ENCODE measurements at places on chromosomes 3 and 15.

DNA sequence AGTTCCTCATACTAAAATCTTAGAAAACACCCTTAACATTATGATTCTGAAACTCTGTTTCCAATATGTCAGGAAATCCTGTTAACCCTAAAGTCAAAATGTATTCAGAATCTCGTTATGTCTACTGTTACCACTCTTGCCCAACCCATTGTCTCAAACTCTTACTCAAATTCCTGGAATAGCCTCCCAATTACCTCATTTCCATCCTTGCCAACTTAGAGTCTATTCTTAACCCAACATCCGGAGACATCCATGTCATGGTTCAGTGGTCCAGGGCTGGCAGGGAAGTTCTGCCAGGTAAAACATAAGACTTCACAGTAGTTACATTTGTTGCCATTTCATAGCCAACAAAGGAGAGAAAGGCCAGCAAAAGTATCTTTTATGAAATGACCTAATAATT, 593.9 kb downstream of the PYDC2 start:
- DNase-seq = no peak

DNA sequence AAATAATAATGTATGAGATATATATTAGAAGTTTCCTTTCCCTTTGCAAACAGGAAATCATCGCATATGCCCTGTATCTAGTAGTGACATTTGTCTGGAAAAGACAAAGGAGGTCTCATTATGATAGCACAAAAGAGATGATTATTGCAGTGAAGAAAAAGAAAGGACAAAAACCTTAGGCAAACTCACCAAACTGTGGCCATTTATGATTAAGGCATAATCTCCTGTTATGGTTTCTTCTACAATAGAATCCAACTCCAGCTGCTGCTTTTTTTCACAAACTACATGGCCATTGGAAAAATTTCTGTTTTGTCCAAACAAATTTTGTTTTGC, 218.2 kb downstream of the ATP8B4 start:
- DNase-seq = no peak

DNA sequence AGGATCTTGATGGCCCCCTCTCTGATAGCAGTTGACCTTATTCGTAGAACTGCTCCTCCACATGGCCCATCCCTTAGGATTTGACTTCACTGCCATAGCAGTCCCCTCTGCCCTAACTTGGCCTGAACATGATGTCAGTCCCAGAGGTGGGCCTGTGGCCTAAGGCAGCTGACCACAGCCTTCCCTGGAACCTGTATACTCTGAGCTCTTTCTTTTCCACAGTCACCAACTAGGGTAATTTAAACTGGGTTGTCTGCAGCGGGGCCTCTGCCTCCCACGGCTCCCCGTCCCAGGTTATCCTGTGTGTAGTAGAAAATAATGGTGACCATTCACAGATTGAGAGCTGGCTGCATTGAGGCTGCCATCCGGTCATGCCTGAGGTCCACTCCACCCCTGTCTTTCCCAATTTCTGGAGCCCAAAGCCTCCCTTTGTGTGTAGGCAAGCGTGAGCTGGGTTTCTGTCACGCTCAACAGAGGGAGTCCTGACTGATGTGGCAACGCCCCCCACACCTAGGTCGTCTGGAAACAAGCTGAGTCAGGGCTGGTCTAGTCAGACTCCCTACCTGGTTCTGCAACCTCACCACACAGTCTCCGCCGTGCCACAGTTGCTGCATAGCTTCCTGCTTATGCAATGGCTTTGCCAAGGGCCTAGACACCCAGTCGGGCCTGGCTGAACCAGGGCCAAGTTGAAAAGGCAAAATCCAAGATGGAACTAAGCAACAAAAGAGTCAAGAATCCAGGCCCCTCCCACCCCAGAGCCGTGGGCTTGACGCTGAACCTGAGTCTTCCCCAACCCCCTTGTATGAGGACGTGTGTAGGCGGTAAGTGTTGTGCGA, 284.5 kb downstream of the XXYLT1 start:
- DNase-seq = no peak

DNA sequence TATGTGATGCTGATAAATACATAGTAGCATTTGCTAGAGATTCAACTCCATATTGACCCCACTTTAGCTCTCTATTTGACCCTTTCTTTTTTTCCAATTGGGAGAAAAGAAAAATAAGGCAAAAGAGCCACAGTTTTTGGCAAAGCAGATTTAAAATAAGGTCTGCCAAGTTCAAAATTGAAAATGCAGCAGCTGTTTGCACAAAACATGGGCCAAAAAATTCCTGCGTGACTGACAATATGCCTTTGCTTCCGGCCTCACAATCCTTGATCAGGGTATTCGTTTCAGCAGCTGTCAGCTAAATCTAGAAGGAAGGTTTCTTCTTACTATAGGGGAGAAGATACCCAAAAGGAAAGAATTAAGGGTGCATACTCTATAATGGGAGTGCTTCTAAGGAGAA, 563.5 kb upstream of the CCDC54 start:
- DNase-seq = no peak

DNA sequence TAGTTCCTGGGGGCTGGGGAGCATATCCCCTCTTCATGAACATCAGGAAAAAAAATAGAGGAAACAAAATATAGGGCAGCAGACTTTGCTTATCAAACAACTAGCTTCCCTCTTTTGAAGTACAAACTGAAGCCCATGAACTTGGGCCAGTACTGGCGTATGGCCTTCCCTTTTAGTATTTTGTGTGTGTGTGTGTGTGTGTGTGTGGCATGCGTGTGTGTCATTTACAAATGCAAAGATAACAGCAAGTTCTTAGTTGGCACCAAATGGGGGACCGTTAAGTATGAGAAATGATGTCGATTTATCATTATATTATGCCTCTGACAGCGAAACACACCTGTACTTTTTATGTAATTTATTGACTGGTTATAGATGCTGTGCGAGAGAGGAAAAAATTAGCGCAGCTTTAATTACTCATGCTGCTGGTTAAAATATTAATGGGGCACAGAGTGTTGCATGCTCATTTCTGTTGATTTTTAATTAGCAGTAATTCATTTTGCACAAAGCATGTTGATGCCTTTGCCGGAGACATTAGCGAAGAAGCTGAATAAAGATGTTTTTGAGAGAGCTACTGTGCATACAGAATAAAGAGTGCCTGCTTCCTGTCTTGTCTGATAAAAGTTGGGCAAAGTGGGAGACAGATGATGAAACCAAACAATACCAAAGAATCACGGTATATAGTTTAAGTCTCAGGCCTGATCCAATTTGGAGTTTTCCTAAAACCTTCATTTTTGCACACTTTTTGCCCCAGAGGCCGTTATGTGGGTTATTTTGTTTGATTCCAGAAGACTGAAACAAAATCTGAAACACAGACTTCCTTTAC, 297.1 kb downstream of the SATB1 start:
- no peak for DNase-seq

All from brain microvascular endothelial cell (primary cell).